DMS 273 treated with DMSO at 0.1 percent for 48 hours (cell line): ENCODE measurements at places on chromosomes 3 and 15.

DNA sequence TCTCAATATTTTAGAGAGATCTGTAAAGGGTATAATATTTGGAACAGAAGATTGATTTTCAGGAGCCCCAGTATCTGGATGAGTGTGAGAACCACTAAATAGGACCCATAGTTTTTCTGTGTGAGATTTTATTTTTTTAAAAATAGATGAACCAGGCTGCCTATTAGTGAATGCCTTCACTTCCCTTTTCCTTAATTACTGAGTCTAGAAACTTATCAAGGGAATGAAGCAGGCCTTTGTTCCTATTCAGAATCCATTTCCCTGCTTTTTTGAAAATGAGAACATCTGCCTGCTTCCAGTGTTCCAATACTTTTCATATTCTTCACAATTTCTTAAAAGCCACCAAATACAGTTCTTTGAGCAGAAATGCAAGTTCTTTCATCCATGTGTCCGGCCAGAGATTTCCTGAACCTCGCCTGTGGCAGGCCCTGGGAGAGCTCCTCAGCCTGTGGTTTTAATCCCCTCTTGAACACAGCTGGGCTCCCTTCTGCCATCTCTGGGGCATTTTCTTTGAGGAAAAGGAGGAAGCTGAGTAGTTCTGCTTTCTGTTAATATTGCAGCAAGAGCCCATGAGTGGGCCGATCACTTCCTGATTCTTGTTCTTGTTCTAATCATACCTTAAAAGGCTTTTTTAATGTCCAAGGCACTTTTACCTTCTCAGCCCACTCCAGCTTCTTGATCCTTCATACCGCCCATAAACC, 4.7 kb downstream of the EHD4 start:
- DNase-seq, result no peak

DNA sequence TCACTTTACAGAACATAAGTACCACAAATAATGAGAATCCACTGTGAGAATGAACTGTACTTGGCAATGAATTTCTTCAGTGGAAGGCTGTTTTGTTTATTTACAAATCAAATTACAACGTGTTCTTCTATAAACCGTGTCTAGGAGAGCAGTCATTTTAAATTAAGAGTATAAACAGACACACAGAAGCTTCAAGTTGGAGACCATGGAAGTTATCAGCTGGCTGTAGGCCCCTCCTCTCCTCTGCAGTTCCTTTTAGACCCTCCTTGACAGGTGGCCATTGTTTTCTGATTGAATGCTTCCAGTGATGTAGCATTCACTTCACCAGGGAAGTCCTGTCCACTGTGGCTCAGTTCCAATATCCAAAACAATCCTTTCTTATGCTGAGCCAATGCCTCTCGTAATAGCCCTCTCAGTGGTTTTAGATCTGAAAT, 7.3 kb upstream of the MAPK6 start:
- no peak for DNase-seq

GRCh38 chr3:162332344-162332743, 835.7 kb downstream of the OTOL1 start:
- no peak for DNase-seq

DNA sequence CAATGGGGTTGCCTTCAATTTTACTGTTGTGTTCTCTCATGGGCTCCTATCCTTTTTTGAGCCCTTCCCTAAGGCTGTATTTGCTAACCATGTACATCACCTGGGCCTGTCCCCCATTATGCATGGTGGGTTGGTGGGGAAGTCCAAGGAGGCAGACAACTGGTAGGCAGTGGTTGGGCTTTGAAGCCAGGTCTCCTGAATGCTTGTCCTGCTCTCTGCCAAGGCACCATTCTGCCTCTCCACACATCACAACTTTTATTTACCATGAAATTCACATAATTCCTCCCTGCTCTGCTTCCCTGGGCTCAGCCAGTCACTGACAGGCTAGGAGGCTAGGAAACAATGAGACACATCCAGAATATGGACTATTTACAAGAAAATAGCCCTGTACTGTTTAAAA, 41.0 kb upstream of the COPB2 start:
- no peak for DNase-seq
